ENCODE measurements at places on chromosomes 2 and 18.
A peak's percentile ranks its signal among the peaks of the same experiment; 100 is the strongest.

- no peak for DNase-seq
Observed at GRCh38 chr2:20027705-20028434, 15.4 kb upstream of the MATN3 start.

- no peak for DNase-seq
Observed at GRCh38 chr2:208657468-208657867, 250.9 kb downstream of the PTH2R start.

GRCh38 chr2:182672466-182673165 is 43.4 kb upstream of the DNAJC10 start:
- DNase-seq = no peak

DNA sequence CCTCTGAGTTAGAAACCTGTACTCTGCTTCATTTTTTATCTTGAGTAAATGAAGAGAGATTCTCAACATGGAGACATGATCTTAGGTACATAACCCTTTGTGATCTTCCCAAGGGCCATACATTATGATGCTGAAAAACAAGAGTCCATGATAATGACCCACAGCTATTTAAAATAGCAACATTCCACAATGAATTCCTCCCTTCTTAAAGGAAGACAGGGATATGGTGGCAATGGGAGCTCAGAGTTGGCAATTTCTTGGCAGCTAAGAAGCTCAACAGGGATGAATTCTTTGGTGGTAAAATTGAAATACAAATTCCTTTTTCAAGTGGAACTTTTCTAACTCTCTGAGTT is 638.5 kb downstream of the CNTNAP5 start:
- DNase-seq = no peak

DNA sequence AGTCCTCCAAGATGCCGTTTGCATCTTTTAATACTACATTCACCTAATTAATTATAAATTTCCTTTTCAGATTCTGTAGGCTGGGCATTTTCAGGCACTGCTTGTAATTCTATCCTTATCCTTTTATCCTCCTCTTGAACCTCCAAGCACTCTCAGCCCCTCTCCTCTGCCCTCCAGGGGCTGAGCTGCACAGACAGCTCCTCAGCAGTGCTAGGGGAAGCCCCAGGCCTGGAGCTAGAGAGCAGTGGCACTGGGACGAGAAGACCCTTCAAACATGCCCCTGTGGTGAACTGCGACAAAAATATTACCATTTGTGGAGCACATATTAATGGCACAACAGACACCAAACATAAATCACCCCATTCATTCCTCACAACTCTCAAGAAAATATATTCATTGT is 32.9 kb downstream of the CFAP210 start:
- DNase-seq = no peak

DNA sequence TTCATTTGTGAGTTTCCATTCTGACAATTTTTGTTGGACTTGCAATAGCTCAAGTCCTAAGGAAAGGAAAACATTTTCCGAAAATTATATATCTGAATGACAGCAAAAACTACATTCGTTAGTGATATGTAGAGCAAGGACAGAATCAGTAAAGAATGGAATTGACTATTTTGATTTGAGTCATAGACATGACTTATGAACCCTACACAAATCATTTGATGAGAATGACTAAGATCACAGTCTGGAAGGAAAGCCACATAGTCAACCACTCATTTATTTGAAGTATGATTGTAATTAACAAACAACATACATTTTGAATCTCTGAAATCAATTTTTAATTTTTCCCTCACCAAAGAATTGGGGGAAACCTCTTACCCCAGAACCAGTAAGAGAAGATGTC is 231.6 kb upstream of the CRIM1 start:
- DNase-seq = no peak

- no peak for DNase-seq
Observed at GRCh38 chr2:152433289-152433688, 98.3 kb downstream of the FMNL2 start.

- no peak for DNase-seq
Observed at GRCh38 chr2:113791697-113792590, 35.5 kb upstream of the SLC35F5 start.

DNA sequence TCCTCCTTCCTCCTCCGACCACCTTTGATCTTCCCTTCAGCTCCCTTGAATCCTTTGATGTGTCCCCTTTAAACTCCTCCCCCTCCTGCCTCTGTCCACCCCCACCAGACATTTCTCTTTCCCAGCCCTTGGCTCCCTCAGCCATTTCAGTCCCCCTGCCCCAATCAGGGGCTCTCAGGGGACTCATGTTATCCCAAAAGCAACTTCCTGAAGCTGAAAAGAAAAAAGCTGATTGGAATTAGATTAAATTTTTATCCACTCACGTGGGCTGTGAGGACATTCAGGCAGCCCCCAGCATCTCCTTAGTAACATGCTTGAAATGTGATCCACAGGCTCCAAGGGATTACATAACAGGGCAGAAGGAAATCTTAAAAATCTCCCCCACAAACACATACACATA is 81.3 kb downstream of the NEURL3 start:
- no peak for DNase-seq

- DNase-seq = no peak
Observed at GRCh38 chr2:113273027-113273551, 5.6 kb downstream of the PAX8 start.

- DNase-seq = no peak
Observed at GRCh38 chr2:170587117-170587516, 128.0 kb upstream of the SP5 start.

- DNase-seq = no peak
Observed at GRCh38 chr2:183195998-183196409, 71.8 kb downstream of the NUP35 start.

DNA sequence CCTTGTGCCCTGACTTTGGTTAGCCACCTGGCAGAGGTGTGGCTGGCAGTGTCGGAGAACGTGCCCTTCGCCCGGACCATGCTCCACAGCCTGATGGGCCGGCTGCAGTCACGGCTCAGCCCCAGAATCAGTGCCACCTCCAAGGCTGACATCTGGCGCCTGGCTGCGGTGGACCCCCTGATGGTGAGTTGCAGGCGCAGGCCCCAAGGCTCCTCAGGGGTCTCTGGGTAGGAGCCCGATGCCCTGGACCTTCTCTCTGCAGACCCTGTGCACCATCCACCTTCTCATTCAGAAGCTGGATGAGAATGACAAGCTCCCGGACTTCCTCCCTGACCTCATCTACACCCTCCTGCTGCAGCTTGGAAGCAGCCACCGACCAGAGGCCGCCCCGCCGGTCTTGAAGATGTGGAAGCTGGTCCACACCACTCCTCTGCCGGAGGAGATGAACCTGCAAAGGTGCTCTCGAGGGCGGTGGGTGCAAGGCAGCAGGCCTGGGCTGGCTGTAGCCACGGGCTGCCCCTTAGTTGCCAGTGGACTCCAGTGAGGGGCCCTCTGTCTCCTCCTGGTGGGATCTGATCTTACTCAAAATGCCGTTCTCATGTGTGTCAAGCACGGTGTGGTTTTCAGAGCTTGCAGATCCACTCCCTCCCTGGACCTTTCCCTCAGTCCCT is 32.1 kb downstream of the HJURP start:
- no peak for DNase-seq

- DNase-seq = no peak
Observed at GRCh38 chr18:55152801-55153200, 193.5 kb upstream of the CCDC68 start.

GRCh38 chr18:9017167-9017904 is 85.2 kb upstream of the NDUFV2 start:
- peak; percentile 67 for DNase-seq

GRCh38 chr2:118889995-118890394 is 42.5 kb upstream of the EN1 start:
- no peak for DNase-seq

- no peak for DNase-seq
Observed at GRCh38 chr2:41598161-41598894, 449.5 kb upstream of the PKDCC start.

- no peak for DNase-seq
Observed at GRCh38 chr2:54758951-54759350, 35.5 kb downstream of the EML6 start.

DNA sequence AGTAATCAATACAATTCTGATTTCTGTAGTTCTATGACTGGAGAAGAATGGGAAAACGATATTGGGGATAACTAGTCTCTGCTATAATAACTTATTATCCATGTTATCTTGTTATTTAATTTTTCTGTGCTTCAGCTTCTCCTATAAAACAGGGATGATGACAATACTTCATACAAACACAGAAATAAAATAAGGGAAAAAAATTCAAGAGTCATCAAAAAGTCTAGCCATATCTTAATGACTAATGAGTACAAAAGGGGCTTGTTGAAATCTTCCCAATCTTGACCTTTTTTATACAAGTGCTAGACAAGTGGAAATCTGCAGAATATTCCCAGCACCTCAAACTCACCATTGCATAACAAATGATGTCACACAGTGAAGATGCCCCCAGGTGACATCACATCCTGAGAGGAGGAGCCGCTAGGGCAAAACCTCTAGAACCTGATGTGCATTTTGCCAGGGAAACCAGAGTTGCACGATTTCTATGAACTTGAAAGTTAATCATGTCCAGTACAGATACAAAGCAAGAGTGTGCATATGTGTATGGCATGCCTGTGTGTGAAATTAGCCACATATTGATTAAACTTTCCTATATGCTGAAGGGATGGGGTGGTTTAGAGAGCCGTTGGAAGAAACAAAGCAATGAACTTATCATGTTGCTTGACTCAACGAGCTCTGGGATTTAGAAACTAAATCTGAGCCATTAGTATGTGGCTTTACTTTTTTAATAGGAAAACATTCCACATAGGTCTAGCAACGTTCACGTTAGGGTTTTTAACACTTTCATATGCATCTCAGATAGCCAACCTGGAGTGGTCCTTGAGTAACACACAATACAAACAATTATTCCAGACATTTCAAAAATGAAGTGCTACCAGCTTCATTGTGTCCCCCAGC is 278.9 kb downstream of the SLC4A3 start:
- DNase-seq = no peak

GRCh38 chr2:42338567-42339190 is 22.3 kb downstream of the COX7A2L start:
- DNase-seq = no peak

DNA sequence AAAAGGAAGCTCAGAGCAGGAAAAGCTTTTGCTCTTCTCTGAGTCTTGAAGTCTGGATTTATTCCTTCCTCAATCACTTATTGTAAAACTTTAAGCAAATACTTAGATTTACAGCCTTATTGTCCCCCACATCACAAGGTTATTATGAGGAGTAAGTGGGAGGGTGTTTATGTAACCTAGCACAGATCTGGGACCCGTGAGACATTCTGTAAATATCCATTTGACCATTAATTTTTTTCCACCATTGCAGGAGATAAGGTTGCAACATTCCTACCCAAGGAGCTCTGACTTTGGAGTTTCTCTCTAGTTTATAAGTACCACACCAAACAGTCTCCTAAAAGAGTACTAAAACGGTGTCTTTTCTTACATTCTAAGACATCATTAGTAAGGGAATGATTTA is 52.1 kb upstream of the CTIF start:
- no peak for DNase-seq

- DNase-seq = no peak
Observed at GRCh38 chr2:72915320-72915906, 1.9 kb upstream of the EMX1 start.

DNA sequence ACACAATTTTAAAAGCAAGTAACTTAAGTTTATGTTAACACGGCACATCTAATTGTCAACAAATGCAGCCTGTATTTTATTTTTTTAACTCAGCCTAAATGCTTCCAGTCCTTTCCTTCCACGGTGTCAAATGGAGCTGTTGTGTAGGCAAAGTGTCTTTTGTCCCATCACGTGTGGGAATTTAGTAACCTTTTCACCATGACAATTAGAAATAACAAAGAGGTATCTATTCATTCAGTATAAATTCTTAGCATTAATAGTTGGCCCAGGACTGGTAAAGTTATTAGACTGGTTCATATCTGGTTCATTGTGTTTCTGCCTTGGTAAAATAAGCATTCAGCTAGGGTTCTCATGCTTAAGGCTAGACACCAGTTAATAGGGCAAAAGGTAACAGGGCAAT is 47.9 kb downstream of the FRZB start:
- DNase-seq = no peak

GRCh38 chr18:79680100-79680879 is 687 bp downstream of the CTDP1 start:
- no peak for DNase-seq

DNA sequence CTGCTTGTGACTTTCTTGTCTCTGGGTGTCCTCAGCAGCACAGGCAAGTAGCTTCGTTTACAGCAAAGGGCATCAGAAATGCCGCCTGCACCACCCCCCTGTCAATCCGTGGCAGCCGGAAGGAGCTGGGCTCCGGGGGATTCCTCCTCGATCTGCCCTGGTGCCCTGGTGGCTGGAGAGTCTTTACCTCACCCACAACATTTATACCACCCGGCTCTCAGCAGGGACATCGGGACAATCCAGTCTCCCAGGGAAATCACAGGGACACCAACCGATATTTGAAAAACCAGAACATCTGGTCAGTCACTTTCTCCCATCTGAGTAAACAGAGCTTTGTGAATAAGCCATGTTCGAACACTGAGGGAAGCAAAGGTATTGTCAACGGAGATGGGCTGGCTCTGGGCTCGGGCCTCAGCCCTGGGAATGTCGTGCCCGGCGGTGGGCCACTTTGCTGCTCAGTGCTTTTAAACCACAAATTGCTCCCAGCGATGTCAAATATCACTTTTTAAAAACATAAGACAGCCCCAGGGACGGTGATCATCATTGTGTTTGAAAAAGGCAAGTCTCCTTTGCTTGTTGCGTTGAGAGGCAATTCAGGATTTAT is 210.0 kb upstream of the SALL3 start:
- no peak for DNase-seq

- no peak for DNase-seq
Observed at GRCh38 chr2:100274076-100274475, 48.2 kb downstream of the LONRF2 start.

DNA sequence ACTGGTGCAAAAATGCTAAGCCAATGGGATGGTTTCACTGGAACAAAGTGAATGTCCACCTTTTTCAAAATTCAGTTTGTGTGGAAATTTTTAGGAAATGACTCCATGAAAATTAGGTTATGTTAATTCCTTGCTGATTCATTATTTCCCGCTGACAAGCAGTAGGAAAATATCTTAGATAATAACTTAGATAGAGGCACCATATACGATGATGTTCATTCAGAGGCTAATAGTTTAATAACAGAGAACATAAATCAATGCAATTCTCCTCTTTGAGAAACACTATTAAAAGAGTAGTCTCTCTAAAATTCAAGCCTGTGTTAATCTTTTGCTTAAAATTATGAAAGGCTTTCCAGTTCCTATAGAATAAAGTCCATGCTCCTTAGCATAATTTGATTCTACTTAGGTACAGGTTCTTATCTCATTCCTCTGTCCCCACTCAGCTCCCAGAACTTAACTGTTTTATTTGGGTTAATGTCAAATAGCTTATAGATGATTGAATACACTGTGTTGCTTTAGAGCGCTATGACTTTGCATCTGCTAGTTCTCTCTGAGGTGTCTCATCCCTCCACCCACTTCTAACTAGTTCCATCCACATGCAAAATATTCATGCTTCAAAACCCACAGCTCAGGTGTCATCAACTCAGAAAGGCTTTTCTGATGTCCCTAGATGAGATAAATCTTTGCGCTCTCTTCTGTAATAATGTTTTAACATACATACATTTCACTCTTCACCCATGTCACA is 503.6 kb downstream of the ERBB4 start:
- DNase-seq = no peak

- no peak for DNase-seq
Observed at GRCh38 chr2:240567872-240568677, at the start of gene RNPEPL1. TSS of gene RNPEPL1 (plus strand) at chr2:240568484. CDS start at chr2:240568587, 103 bp downstream.

GRCh38 chr2:116952254-116952653 is 862.2 kb upstream of the DDX18 start:
- DNase-seq = no peak

- no peak for DNase-seq
Observed at GRCh38 chr2:26716769-26717168, 24.2 kb downstream of the KCNK3 start.

- peak; percentile 66 for DNase-seq
Observed at GRCh38 chr2:206274434-206275311, at the start of gene ZDBF2. TSS of gene ZDBF2 (plus strand) at chr2:206274663. CDS start at chr2:206281850, 7,187 bp downstream.

GRCh38 chr2:12014088-12014960 is 267.9 kb downstream of the LPIN1 start:
- no peak for DNase-seq

All from GM12892 (cell line).